ENCODE measurements at places on chromosomes 2 and 18.

- no peak for DNase-seq
These were observed 931.0 kb upstream of the LRRTM1 start for GRCh38 chr2:81235601-81236000.

DNA sequence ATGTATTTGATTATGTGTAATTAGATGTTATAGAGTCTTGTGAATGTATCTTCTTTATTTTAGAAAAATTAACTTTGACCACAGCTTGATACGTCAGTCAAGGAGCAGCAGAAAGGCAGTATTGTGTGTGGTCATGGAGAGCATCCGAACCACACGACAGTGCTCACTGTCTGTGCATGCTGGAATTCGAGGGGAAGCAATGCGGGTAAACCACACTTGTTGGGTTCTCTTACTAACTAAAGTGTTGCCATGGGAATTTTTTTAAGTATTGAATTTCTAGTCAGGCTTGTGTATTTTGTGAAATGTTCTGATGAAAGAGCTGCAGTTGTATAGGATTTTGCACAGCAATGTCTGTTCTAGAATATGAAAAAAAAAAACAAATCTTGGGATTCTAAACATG is 4.8 kb downstream of the PJVK start:
- no peak for DNase-seq

DNA sequence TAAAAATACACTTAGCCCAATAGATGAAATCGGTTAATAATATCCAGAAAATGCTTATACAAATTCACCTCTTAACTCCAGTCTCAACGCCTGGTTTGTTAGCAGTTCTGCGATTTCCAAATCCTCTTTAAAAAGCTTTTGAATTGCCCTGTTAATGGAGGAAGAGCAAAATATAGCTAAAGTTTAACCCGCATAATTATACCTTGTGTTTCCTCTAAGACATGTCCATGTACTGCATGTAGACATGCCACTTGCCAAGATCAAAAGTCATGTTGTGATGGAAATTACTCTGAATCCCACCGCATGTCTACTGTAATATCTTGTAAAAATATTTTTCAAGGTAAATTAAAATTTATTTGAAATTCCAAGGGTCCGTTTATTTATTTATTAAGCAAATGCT is 291.2 kb upstream of the LRP1B start:
- no peak for DNase-seq

DNA sequence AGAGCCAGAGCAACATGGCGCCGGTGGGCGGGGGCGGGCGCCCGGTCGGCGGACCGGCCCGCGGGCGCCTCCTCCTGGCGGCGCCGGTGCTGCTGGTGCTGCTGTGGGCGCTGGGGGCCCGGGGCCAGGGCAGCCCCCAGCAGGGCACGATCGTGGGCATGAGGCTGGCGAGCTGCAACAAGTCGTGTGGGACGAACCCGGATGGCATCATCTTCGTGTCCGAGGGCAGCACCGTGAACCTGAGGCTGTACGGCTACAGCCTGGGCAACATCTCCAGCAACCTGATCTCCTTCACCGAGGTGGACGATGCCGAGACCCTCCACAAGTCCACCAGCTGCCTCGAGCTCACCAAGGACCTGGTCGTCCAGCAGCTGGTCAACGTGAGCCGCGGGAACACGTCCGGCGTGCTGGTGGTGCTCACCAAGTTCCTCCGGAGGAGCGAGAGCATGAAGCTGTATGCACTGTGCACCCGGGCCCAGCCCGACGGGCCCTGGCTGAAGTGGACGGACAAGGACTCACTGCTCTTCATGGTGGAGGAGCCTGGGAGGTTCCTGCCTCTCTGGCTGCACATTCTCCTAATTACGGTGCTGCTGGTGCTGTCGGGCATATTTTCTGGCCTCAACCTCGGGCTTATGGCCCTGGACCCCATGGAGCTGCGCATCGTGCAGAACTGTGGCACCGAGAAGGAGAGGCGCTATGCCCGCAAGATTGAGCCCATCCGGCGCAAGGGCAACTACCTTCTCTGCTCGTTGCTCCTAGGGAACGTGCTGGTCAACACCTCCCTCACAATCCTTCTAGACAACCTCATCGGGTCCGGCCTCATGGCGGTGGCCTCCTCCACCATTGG is 507 bp downstream of the CNNM4 start:
- DNase-seq, result no peak

DNA sequence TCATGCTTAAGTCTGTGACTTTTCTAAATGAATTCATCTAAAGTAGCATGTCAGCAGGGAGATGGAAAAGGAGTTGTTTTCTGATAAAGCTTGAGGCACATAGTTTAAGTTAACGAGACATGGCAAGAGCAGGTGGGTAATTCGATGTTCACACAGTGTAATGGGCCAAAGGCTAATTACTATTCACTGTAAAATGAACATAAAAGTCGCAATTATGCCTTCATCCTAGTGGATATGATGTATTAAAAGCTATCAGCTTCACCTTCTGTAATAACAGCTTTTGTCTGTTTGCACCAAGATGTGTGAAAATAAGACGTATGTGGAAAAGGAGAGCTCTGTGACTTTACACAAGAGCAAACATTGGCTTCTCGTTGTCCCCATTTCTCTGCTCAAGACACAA is 94.2 kb upstream of the CDH20 start:
- no peak for DNase-seq

- DNase-seq, result peak; percentile 53
These were observed 57.5 kb downstream of the AP1S3 start for GRCh38 chr2:223779877-223780276.

DNA sequence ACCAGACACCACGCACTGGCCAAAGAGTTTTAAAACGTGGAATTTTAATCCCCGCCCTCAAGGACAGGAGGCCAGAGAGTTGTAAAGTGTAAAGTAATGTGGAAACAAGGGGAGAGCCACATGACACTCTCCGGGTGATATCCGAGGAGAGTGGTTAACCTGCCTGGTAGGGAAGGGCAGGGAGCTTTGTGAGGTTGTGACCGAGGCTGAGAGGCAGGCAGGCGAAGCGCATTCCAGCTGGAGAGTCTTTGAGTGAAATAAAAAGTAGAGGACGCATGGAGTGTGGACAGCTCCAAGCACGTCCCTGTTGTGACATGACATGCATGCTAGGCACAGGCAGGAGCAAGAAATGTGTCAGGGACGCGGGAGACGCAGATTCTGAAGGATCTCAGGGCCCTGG is 539.5 kb downstream of the RNF144A start:
- no peak for DNase-seq

GRCh38 chr2:113175042-113175628 is 1.4 kb downstream of the PSD4 start:
- DNase-seq, result peak; percentile 93

DNA sequence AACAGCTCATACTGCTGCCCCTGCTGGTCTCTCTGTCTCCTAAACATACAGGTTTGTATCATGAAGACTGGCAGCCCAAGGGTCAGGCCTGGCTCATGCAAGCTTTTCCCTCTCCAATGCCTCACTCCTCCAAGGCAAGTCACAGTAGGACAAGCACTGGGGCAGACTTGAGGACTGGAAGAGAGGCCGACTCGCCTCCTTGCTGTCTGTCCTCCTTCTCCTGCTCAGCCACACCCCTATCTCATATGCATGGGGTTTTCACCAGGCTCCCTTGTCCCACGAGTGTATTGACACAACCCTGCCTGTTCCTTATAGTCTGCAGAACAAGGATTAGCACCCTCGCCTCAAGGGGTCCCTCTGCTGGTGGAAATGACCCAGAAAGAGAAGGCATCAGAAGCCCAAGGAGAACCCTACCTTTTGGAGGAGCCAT is 223.7 kb downstream of the SOX11 start:
- no peak for DNase-seq

- DNase-seq, result peak; percentile 22
These were observed 65.9 kb upstream of the ITM2C start for GRCh38 chr2:230798769-230799399.

DNA sequence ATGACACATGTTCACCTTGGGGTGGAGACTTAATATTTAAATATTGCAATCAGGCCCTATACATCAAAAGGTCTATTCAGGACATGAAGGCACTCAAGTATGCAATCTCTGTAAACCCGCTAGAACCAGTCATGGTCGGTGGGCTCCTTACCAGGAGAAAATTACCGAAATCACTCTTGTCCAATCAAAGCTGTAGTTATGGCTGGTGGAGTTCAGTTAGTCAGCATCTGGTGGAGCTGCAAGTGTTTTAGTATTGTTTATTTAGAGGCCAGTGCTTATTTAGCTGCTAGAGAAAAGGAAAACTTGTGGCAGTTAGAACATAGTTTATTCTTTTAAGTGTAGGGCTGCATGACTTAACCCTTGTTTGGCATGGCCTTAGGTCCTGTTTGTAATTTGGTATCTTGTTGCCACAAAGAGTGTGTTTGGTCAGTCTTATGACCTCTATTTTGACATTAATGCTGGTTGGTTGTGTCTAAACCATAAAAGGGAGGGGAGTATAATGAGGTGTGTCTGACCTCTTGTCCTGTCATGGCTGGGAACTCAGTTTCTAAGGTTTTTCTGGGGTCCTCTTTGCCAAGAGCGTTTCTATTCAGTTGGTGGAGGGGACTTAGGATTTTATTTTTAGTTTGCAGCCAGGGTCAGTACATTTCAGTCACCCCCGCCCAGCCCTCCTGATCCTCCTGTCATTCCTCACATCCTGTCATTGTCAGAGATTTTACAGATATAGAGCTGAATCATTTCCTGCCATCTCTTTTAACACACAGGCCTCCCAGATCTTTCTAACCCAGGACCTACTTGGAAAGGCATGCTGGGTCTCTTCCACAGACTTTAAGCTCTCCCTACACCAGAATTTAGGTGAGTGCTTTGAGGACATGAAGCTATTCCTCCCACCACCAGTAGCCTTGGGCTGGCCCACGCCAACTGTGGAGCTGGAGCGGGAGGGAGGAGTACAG is 108.1 kb downstream of the XRCC5 start:
- DNase-seq, result no peak

DNA sequence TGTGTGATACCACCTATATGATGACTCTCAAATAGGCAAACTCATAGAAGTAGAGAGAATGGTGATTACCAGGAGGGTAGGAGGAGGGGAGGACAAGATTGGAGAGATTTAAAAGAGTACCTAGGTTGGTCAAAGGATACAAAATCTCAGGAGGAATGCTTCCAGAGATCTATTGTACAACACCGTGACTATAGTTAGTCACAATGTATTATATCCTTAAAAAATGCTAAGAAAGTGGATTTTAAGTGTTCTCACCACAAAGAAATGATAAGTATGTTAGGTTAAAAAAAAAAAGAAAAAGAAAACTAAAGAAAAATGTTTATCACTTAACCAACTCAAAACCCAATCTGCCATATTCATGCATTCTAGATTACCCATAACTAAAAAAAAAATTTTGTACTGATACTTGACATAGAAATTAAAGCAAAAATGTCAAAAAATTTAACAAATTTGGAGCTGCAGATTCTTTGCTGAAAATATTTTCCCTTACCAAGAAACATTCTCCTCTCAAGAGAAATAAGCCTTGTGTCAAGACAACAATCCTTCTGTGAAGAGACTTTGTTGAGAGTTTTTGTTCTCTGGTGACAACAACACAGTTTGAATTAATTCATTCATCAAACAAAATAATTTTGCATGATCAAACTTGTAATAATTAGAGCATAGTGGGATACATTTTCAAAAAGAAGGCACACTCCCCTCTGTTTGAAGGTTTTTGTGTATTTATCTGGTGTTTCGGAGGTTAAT is 213.1 kb downstream of the DNER start:
- DNase-seq, result no peak

- no peak for DNase-seq
These were observed 76.3 kb downstream of the DYNC1I2 start for GRCh38 chr2:171763602-171764001.

DNA sequence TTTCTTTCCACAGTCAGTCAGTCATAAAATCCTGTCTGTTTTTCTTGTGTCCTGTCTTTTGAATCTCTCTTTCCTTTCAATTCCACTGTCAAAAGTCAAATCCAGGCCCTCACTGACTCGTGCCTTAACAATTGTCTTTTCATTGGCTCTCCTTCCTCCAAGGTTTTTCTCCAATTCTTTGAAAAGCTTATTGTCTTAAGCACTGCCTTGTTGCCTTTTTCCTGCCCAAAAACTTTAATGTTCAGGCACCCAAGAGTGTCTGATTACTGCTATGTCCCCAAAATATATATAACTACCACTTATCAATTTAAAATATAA is 13.9 kb upstream of the SULT1C4 start:
- DNase-seq, result no peak

DNA sequence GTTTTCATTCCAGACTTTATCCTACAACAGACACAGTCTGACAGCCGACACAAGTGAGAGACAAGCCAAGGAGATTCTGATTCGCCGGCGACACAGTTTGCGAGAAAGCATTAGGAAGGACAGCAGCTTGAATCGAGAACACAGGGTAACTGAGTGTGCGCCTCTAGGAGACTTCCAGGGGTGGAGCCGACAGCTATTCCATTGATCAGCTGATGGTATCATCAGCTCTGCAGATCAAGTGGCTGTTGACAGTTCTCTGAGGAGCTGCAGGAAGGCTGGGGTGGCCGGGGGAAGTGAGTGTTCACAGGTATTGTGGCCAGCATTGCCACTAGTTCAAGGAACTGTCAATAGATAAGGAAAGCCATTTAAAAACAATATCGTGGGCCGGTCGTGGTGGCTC is 57.3 kb upstream of the TMEM182 start:
- no peak for DNase-seq

DNA sequence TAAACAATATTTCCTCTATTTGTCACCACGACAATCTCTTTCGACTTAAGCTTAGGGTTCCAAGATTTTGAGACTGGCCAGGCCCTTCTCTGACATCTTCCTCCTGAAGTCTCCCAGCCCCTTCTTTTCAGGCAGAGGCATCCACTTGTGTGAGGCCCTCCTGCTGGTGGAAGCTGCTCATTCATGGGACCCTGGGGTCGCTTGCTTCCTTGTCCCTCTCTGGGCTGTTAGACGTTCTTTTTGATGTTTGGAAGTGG is 188.2 kb upstream of the APCDD1 start:
- no peak for DNase-seq

- DNase-seq, result no peak
These were observed 44.7 kb downstream of the FER1L5 start for GRCh38 chr2:96687266-96687665.

DNA sequence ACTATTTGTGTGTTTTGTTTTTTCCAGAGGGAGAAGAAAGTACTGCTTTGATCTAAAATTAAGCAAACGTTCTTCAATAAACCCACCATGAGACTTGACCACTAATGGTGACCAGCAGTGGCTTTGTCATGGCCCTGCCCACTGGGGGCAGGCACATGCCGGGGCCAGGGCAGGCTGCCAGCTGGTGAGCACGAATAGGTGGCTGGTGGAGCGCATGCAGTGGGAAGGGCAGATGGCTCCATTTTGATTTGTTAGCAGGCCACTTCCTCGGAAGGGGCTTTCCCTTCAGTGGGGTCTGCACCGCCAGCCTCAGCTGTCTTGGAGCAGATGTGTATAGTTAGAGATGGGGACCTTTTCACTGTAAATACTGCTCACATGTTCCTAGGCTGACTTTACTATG is 277.1 kb downstream of the SOX11 start:
- no peak for DNase-seq

All from GM12864 (cell line).